ENCODE measurements at places on chromosomes 7 and 10.

DNA sequence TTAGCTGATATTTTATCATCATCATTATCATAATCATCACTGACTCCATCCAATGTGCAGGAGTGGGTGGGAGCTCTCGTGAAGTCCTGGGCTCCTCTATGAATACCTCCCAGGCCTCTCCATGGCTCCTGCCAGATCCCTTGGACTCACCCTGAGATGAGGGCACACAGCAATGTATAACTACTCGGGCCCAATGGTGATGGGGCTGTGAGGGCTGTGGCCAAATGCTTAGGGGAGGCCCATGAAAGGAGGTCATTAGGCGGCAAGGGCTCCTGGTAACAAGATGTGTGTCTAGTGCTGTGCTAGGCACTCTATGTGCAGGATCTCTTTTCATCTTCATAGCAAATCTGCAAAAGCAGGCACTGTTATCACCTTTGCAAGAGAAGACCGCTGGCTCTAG is 270.9 kb downstream of the GLRX3 start:
- no peak for DNase-seq

DNA sequence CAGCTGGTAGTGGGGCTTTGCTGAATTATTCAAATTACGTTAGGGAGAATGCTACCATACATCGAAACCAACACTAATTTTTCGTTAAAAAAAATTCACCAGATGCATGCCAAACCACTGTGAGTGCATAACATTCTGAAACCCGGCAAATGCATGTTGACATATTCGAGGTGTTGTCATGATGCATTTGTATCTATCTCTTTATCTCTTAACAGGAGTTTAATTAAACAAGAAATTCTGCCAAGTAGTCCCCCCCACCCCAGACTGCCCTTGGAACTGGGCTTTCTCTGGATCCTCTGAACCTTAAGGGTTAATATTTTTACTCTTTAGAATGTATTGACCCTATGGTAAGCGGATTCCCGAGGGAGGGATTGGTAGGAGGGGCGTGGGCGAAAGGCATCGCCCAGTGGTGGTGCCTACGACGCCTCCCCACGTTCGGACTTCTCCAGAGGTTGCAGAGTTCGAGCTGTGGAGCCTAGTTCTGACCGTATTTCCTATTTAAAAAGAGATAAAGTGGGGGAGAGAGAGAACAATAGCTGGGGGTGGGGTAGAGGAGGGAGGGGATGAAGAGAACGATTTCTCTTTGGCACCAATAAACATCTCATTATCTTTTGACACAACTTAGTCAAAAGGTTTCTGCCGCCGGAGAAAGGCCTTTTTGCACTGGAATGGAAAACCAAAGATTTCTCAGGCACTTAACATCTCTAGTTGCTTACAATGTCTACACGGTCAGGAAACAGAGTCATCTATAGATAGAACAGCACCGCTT is 7.2 kb downstream of the DLX6 start:
- no peak for DNase-seq

- no peak for DNase-seq
Measured at GRCh38 chr7:47948141-47948790, at the start of gene PKD1L1. Gene PKD1L1, minus strand, starts transcription at chr7:47948466. Its CDS starts 26 bp downstream, at chr7:47948440.

GRCh38 chr7:114663502-114663901 is 248.9 kb downstream of the FOXP2 start:
- DNase-seq = no peak

- DNase-seq = no peak
Measured at GRCh38 chr7:2631946-2632732, at the start of gene TTYH3. Gene TTYH3, plus strand, starts transcription at chr7:2631986. Its CDS starts 170 bp downstream, at chr7:2632156.

DNA sequence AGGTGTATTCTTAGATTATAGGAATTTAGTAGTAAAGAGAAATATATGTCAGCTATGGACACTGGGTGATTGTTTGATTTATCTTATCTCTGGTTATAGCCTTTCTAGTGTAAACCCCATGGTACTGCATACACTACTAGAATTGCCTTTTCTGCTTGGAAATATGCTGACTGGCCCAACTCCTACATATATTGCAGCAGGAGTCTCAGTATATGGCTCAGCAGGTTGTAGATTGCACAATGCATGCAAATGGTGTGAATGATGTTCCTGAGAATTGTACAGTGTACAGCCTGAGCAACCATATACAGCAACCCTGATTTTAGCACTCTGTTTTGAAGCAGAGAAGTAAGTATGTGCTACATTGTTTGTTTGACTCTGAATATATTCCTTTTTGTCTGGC is 153.4 kb upstream of the NPY start:
- no peak for DNase-seq

GRCh38 chr7:4692055-4692454 is 10.0 kb downstream of the FOXK1 start:
- no peak for DNase-seq

DNA sequence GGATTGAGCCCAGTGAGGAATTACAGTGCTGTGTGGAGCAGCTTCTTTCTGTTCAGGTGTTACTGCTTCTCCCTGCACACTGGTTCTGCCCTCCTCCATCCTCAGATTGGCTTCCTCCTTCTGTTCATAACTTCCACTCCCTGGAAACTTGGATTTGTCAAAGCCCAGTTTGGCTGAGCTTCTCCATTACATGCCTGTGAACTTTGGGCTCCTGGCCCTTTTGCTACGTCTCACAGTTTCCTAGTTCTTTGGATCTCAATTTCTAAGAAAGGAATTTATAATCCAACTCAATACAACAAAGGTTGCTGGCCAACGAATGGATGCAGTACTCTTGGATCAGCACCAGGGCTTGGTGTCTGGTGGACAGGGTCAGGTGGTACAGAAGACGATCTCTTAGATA is 318.1 kb downstream of the RPS24 start:
- DNase-seq = no peak

DNA sequence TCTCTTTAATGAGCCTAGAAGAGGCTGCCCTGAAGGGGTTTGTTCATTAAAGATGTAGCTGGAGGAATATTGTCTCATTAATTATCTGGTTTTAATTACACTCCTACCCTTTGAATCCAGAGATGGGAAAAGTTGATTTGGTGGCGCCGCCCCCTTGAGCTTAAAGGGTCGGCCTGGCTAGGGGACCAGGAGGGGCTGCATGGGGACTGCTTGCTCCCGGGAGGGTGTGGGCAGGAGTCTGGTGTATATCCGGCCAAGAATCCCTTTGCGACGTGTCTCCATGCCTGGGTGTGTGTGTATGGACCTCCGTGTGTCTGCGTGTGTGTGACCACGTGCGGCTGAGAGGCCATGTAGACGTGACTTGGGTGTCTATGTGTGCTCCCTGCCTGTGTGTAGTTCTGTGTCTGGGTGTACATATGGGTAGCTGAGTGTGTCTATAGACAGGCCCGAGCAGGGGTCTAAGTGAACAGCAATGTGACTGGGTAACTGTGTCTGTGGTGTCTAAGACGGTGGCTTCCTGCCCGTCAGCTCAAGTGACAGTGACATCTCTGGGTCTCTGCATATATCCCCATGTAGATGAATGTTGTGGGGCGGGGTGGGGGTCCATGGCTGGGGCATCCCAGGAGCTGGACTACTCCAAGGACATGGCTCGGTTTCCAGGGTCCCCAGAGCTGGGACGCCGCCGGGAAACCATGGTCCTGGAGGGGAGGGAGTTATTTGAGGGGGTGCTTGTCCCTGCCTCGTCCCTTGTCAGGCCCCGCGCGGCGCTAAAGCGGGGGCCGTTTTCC is 10.7 kb downstream of the LBX1 start:
- no peak for DNase-seq

- DNase-seq = no peak
Measured at GRCh38 chr10:81019029-81019890, 481.6 kb downstream of the SH2D4B start.

DNA sequence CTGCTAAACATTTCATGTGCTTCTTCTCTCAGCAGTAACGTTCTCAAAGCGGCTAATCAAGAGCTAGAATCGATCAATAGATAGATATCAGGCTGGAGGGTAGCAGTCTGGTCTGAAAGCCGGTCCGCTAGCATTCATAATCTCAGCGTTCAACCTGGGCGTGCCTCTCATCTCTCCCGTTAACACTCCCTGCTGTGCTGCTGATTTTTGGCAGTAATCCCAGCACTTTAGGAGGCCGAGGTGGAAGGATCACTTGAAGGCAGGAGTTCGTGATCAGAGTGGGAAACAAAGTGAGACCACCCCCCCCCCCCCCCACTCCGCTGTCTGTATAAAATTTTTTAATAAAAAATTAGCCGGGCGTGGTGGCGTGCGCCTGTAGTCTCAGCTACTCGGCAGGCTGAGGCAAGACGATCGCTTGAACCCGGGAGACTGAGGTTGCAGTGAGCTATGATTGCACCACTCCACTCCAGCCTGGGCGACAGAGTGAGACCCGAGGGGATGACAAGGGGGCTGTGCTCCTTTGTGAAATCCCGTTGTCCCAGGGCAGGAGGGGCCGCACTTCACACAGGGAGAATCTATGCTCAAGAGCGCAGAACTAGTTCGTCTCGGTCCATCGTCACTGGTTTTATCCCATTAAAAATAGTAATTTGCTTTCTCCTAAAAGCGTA is 624 bp upstream of the CEP55 start:
- DNase-seq = no peak

DNA sequence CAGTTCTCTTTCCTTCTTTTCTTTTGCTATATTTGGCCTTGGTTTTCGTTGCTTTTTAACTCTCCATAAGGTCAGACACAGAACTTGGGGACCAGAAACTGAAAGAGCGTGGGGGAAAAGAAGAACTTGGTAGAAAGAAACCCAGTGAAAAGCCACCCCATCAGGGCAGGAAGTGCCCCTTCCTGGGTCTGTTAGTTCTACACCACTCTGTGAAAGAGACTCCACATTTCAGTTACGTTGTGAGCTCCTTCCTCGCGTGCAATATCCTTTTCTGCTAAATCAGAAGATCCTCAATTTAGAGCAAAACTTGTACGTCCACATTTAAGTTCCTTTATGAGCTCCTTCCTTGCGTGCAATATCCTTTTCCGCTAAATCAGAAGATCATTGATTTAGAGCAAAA is 220.6 kb upstream of the FOXK1 start:
- DNase-seq = no peak

- no peak for DNase-seq
Measured at GRCh38 chr7:134365341-134366054, 48.8 kb upstream of the SLC35B4 start.

- no peak for DNase-seq
Measured at GRCh38 chr7:99293167-99293566, 20.5 kb downstream of the MYH16 start.

DNA sequence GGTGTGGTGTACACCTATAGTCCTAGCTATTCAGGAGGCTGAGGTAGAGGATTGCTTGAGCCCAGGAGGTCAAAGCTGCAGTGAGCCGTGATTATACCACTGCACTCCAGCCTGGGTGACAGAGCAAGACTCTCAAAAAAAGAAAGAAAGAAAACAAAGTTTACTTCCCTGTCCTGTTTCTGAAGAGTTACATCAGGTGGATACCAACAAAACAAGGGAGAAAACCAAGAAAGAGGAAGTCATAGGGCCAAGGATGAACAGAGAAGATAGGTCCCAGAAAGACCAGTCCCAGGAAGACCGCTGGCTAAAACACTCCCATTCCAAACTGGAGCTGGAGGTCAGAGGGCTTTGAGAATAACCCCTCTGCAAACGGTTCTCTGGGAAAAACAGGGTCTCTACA is 13.5 kb downstream of the MACROH2A2 start:
- no peak for DNase-seq

DNA sequence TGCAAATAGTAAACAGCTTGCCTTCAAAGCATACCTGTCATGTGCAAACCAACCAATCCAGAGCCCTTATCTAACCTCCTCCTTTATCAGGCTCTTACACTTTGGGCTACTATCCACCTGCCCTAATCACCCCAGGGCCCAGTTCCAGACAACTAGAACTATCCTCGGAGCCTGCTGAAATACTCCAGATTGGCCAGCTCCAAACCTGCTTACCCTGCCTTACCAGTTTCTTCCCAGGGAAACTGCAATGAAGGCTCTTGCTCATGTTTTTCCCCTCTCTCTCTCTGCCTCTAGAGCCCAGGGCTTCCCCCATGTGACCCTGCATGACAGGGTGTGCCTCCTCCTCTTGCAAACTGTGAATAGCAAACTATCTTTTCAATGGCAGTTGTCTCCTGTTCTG is 81.4 kb upstream of the CAPZA2 start:
- DNase-seq = no peak

GRCh38 chr7:41760293-41760692 is 57.4 kb upstream of the INHBA start:
- no peak for DNase-seq

DNA sequence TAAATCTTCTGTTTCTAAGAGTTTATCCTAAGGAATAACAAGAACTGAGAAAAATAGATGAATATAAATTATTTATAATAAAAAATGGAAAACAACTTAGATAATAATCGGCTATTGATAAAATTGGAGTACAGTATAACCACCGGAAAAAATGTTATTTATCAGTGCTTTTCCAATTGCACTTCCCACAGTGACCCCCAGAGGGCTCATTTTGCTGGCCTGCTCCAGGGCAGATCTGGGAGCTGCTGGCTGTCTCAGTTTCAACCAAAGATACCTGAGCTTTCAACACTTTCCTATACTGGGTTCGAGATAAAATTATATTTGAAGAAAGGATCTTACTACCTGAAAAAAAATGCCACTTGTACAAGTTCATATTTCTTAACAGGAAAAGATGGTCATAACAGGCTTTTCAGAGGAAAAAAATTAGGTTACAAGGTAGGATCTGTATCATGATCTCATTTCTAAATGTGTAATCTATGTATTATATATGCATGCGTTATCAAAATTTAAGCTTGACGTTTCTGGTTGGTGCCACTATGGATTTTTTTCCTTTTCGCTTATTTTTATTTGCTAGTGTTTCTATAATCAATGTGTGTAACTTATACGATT is 165.7 kb downstream of the NPSR1 start:
- peak; percentile 10 for DNase-seq

- no peak for DNase-seq
Measured at GRCh38 chr10:114057855-114058254, 14.2 kb downstream of the ADRB1 start.

DNA sequence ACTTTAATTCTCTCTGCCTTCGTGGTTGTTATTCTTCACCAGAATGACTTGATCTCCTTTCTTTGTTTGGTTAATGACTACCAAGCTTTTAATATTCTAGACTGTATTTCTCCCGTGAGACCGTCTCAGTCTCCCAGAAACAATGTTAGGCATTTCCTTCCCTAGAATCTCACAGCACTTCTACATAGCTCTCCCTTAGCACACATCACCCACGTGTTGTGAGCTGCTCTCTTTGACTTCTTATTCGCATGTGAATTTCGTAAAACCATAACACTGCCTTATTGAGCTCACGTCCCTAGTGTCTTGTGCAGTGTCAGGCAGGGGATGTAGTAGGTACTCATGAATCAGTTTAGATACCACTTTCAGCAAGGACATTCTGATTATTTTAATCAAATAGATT is 57.5 kb upstream of the MGAM2 start:
- no peak for DNase-seq

DNA sequence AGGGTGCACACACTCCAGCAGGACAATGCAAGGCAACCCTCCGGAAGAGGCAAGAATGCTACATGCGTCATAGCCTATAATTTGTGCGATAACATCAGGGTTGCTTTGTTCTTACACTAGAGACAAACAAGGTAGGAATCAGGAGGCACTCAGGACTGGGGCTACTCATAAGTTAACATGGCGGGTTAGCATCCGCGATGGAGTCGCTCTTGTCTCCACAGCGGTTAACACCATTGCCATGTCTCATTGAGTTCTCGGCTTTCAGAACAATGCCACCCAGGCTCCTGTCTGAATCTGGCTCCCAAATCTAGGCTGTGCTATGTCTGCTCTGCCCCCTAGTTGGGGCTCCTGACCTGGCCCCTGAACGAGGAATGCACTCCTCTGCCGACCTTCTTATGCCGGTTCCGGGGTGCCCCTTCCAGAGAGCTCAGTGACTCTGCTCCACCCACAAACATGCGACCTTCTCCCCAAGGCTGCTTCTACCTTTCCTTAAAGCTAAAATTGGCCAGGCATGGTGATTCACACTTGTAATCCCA is 24.9 kb upstream of the SLF2 start:
- no peak for DNase-seq

Data from activated CD4-positive, CD25-positive, alpha-beta regulatory T cell treated with anti-CD3 and anti-CD28 coated beads, Interleukin-2, amount 50 U/mL, for 16 hours (primary cell).